ENCODE measurements at places on chromosomes 12 and 14.

DNA sequence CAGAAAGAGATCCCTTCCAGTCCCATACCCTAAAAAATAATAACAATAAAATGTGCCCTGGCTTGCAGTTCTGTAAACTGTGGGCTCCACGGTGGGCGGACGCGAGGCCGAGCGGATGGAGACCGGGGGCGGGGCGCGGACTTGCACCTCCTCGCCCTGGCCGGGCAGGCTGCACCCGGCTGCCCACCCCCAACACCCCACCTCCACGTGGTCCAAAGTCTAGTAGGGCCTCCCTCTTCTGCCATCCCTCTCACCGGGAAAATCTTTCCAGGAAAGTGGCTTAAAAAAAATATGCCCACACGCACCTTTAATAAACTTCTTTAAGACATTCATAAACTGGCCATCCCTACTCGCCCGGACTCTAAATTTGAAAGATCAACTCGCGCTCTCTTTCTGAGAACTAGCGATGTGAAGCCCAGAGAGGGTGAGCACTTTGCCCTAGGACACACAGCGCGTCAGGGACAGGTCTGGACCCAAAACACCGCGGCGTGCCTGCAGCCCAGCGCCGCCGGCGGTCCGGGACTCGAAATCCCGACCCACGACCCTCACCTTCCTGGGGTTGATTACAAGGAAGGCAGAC, 1.9 kb upstream of the BCL11B start:
- DNase-seq = no peak

GRCh38 chr12:105001476-105001875, 15.4 kb downstream of the NOPCHAP1 start:
- DNase-seq = no peak

DNA sequence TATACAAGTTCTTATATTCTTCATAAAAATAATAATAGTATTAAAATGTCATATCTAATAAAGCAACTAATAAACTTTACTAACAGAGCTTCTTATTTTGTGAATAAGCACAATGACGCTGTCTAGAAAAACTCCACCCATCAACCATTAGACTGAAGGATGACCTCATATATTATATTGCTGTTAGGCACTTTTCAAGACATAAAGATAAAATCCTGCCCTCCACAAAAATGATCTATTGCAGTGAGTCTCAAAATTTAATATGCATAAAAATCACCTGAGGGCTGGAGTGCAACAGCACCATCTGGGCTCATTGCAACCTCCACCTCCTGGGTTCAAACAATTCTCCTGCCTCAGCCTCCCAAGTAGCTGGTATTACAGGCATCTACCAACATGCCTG, 20.1 kb downstream of the TM7SF3 start:
- no peak for DNase-seq

- DNase-seq = no peak
These were observed at the start of gene HSPB8 for GRCh38 chr12:119178544-119179334. Gene HSPB8, plus strand, starts transcription at chr12:119178931. Its CDS starts 382 bp downstream, at chr12:119179313.

- DNase-seq = no peak
These were observed 96.2 kb downstream of the FAR2 start for GRCh38 chr12:29245246-29245645.

- DNase-seq = no peak
These were observed 1.6 kb downstream of the GZMH start for GRCh38 chr14:24607635-24608514.

DNA sequence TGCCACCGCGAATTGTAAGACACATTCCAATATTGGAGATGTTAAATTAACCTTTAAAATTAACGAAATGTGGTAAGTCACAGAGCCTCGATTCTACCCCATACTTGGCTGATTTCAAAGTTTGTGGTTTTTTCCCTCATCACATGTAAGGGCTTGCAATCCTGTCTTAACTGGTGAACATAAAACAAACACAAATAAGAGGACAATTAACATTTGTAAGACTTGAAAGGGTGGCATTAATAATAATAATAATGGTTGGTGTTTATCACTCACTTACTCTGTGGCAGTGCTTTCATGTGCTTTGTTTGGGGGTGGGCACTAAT, 26.6 kb downstream of the PPFIBP1 start:
- DNase-seq = no peak

- DNase-seq = no peak
These were observed 16.1 kb downstream of the GRIP1 start for GRCh38 chr12:66662729-66663128.

DNA sequence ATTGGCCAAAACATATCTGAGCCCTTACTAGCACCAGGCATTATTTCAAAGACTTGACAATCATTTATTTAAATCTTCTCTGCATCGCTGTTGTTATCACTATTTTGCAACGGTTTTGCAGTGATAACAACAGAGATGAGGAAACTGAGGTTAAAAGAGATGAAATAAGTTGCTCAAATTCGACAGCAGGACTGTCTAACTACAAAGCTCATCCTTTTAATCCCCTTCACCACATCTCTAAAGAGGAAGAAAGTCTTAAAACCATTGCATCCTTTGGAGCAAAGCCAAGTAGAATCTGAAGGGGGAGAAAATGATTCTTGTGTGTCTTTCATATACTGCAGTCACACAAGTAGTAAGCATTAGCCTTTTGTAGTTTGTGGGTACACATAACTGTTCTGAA, 14.8 kb upstream of the ETNK1 start:
- DNase-seq = no peak

DNA sequence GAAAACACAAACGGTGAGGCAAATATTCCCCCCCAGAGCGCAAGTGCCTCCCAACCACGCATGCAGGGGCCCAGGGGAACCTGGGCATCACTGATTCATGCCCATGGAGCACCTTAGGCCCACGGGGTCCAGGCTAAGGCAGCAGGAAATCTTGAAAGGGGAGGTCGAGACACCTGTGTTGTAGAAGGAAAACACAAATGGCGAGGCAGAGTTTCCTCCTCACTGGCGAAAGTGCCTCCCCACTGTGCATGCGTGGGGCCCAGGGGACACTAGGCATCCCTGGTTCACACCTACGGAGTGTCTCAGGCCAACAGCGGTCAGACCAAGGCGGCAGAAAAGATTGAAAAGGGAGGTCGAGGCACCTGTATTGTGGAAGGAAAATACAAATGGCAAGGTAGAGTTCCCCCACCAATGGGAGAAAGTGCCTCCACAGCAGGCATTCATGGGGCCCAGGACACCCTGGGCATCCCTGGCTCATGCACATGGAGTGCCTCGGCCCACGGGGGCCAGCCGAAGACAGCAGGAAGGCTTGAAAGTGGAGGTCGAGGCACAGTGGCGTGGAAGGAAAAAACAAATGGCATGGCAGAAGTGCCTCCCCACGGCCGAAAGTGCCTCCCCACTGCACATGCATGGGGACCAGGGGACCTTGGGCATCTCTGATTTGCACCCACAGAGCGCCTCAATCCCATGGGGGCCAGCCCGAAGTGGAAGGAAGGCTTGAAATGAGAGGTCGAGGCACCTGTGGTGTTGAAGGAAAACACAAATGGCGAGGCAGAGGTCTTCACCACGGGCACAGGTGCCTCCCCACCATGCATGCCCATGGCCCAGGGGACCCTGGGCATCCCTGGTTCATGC, 368.8 kb downstream of the ALG10 start:
- DNase-seq = no peak

DNA sequence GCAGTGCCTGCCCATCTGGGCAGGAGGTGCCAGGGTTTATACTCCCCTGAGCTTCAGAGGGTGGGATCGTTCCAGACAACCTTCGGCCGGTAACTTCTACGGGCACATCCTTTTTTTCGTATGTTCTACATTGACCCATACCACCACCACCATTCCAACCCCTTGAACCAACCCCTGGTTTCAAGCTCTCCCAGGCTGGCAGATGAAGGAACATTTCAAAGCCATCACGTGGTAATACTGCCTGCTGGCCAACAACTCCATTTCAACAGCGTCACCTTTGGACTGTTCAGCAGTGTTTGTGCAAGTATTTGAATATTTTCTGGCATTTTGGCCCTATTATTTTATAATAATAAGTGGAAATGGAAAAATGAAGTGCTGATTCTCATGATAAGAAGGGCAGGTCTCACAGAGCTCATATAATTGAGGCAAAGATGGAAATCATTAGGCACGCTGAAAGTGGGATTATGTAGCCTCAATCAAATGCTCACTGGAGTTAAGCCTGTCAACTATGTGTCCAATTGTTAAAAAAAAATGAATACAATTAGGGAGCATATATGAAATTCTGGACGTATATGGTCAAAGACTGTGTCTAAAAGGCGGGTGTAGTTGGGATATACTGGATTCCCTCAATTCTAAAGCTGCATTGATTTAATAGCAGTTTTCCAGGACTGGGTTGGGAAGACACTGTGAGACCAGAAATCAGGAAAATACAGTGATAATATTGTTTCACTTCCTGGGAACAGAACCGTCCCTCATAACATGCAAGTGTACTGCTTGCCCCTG, 162.1 kb downstream of the ZFP36L1 start:
- DNase-seq = no peak

GRCh38 chr12:24705741-24706358, 243.1 kb downstream of the BCAT1 start:
- peak; percentile 18 for DNase-seq

- DNase-seq = no peak
These were observed 29.0 kb upstream of the CMKLR1 start for GRCh38 chr12:108368089-108368488.

DNA sequence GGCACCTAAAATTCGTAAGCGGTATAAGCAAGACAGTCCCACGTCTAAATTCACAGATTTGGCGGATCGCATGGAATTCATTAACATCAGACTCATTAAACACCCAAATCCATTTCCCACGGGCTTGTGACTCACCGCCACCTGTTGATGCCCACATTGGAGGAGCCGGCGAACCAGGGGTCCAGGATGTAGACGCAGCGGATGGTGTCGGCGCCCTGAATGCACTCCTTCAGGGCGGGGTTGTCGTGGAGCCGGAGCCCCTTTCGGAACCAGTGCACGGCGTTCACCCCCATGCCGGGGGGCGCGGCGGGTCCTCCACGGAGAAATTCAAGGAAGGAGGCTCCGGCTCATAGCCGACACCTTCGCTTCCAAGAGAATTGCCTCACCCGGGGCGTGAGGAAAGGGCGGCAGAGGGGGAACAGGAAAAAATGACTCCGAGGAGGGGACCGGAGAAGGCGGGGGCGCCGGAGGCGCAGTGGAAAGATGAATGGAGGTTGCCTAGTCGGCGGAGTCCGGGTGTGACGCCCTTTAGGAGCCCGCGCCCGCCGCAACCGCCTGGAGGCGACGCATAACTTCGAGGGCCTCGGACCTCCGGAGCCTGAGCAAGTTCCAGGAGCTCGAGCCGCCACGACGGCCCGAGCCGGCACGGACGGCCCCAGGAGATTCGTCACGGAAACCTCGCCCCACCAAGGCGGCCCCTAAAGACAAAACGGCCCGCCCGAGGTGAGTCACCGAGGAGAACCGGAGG, 506 bp downstream of the CRY1 start:
- peak; percentile 44 for DNase-seq

DNA sequence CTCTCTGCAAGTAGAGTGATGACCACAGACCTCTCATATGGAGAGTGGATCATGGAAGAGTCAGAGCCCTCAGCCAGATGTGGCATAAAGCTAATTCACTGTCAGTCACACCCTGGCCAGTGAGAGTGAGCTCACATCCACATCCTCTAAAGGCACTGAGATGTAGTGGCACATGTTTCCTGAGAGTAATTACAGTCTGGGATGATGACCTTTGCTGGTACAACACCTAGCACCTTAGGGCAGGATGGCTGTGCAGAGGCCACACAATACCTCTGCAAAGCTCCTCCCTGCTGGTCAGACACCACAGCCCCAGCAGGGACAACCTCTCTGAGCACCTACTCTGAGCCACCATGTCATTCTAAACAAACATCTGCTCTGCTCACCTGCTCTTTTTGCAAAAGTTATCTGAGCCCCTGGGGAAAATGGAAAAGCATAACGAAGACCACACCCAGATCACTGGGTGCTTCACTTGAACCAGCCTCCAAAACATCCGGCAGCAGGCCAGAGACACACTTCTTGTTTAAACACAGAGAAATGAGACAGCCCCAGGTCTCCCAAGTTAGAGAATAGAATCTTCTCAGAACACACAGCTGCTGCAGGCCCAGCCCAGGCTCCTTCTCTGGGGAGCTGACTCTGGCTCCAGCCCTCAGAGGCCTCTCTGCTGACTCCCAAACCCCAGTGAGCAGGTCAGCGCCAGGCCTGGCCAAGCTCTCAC, 30.3 kb downstream of the PITPNM2 start:
- peak; percentile 20 for DNase-seq

- no peak for DNase-seq
These were observed 138.0 kb downstream of the AACS start for GRCh38 chr12:125203145-125203765.

DNA sequence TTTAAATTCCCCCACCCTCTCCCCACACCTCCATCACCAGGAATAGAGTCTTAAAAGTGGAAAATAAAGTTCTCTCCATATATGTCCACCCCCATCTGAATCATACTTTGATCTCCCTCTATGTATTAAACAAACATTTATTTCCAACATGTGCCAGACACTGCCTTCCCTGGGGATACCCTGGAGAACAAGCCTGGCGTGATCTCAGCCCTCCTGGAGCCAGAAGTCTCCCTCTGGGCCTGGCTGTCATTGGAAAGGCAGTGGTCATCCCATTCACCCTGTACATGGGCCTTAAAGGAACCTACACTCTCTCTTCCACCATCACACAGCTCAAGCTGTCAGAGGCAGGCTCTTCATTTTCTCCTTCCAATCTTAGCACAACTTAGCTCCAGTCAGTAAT, 143.6 kb downstream of the EMP1 start:
- no peak for DNase-seq

DNA sequence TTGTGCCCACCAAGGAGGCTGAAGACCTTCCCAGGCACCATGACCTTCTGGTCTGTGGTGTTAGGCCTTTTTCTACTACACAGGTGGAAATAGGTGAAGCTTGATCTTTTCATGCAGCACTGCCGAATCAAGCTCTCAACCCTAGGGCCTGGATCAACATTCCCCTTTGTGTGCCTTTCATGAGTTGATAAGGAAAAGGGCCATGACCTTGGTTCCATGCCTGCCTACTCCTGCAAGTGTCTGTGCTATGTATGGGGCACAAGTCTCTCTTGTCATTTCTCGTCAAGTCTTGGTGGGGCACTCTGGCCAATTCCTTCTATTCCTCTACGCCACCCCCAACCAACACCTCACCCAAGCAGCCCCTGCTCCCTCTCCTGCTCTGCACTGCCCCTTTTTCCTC, 154.5 kb downstream of the SLC8A3 start:
- DNase-seq = no peak

- no peak for DNase-seq
These were observed 114.5 kb downstream of the PHLDA1 start for GRCh38 chr12:75917083-75917482.

GRCh38 chr12:57553343-57554202, 3.7 kb downstream of the KIF5A start:
- no peak for DNase-seq

GRCh38 chr14:34951286-34951685, 31.5 kb upstream of the SRP54 start:
- no peak for DNase-seq

- DNase-seq = peak; percentile 71
These were observed 570 bp downstream of the DMAC2L start for GRCh38 chr14:50312734-50313054.

GRCh38 chr14:92560106-92560865, 46.7 kb downstream of the RIN3 start:
- peak; percentile 34 for DNase-seq

DNA sequence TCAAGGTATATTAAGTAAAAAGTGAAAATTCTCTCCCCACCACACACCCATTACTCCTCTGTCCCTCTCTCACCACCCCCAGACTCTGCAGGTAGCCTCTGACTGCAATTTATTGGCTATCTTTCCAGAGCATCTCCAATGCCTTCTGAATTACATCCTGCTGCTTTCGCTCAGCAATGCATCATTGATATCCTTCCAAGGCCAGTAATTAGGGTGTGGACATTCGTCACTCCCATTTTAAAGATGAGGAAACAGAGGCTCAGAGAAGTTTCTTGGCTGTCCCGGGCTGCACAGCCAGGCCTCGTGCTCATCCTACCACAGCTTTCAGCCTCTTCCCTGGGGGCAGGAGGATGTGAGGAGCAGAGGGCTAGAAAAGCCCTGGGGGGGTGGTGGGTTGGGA, 23.6 kb upstream of the PGF start:
- DNase-seq = no peak

All from CD4-positive, alpha-beta T cell treated with Interferon alpha-2 for 1 hour (primary cell).